ENCODE measurements at places on chromosomes 3 and 15. TPM values are rescaled to one million over a fixed set of nuclear protein-coding genes. Genes with fewer than 3 reads are reported as not detected.

DNA sequence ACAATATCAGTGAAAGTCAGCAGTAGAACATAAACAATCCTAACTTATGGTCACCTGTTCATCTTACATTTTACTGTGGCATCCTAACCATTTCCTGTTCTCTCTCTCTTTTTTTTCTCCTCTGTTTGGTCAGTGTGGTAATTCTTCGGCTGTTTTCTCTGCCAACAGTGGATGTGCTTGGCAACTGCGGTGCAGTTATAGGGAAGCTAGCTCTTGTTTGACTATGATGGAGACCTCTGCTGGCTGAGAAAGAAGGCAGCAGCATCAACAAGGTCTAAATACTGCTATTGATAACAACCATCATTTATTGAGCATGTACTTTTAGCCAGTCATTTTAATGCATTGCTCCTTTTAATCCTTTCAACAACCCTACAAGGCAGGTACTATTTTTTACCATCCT, 723 bp upstream of the DRD3 start:
- no peak overlapping the region for H3K4me3 ChIP-seq
- peaks cover 4% of the 10 kb centered on the region for H3K4me1 ChIP-seq
- peak; percentile 45 for DNase-seq
- H3K27ac ChIP-seq = no peak overlapping the region
- peaks cover 29% of the 10 kb centered on the region for H3K27me3 ChIP-seq
- H3K36me3 ChIP-seq = no peaks in the 10 kb centered on the region

- H3K27ac ChIP-seq = no peak overlapping the region
- no peaks in the 10 kb centered on the region for H3K4me1 ChIP-seq
- no peak for DNase-seq
These were observed 144.6 kb downstream of the DUT start for GRCh38 chr15:48475600-48476395.

DNA sequence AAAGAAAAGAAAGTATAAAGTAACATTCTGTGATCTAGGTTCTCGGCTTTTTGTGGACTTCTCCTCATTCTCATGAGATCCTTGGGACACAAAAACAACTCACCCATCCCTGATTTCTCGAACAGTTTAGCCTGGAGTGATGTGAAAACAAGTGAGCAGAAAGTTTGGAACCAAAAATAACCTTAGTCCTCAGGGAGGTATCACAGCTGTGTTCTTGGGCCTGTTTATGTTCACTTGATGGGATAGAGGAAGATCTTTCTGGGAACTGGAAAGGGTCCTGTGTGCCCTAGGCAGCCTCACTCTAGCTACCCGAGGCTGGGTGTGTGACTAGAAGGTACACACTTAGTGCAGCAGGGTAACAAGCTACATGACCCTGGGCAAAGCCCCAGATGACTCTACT, 308.8 kb upstream of the PDZRN3 start:
- no peak overlapping the region for H3K27ac ChIP-seq
- H3K27me3 ChIP-seq = no peaks in the 10 kb centered on the region
- H3K36me3 ChIP-seq = no peaks in the 10 kb centered on the region
- no peaks in the 10 kb centered on the region for H3K4me1 ChIP-seq
- H3K4me3 ChIP-seq = no peak overlapping the region
- no peak for DNase-seq

GRCh38 chr3:84836961-84837360, 121.8 kb upstream of the CADM2 start:
- no peak overlapping the region for H3K27ac ChIP-seq
- no peaks in the 10 kb centered on the region for H3K27me3 ChIP-seq
- H3K4me1 ChIP-seq = no peaks in the 10 kb centered on the region

GRCh38 chr3:48456456-48456855, 9.9 kb downstream of the ATRIP start:
- H3K36me3 ChIP-seq = peaks cover 41% of the 10 kb centered on the region
- H3K4me3 ChIP-seq = no peak overlapping the region
- DNase-seq = no peak
- no peaks in the 10 kb centered on the region for H3K27me3 ChIP-seq
- H3K4me1 ChIP-seq = peaks cover 14% of the 10 kb centered on the region
- H3K27ac ChIP-seq = no peak overlapping the region

GRCh38 chr3:64144241-64144900, 80.9 kb downstream of the PRICKLE2 start:
- H3K4me1 ChIP-seq = no peaks in the 10 kb centered on the region
- H3K27ac ChIP-seq = no peak overlapping the region
- H3K36me3 ChIP-seq = no peaks in the 10 kb centered on the region
- no peaks in the 10 kb centered on the region for H3K27me3 ChIP-seq
- DNase-seq = no peak
- H3K4me3 ChIP-seq = no peak overlapping the region

GRCh38 chr3:38907426-38907825, 91.4 kb upstream of the SCN10A start:
- no peak overlapping the region for H3K27ac ChIP-seq
- no peaks in the 10 kb centered on the region for H3K36me3 ChIP-seq
- H3K27me3 ChIP-seq = no peaks in the 10 kb centered on the region

DNA sequence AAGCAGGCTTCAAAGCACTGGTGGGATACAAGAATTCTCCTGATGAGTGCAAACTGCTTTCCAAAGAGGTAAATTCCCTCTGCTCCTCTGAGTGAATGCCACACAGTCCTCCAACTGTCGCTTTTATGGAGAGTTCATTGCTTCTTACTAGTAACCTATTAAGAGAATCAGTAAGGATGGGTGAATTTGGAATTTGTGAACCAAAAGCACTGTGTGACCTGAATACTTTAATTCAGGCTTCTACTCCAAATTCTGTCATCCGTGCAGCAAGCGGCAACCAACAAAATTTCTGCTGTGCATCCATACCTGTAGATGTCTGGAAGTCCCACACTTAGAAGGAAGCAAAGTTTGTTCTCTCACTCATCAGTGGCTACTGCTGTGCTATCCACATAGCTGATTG, 66.7 kb upstream of the SNRK start:
- H3K27ac ChIP-seq = no peak overlapping the region
- H3K36me3 ChIP-seq = no peaks in the 10 kb centered on the region
- no peaks in the 10 kb centered on the region for H3K27me3 ChIP-seq
- no peak for DNase-seq

DNA sequence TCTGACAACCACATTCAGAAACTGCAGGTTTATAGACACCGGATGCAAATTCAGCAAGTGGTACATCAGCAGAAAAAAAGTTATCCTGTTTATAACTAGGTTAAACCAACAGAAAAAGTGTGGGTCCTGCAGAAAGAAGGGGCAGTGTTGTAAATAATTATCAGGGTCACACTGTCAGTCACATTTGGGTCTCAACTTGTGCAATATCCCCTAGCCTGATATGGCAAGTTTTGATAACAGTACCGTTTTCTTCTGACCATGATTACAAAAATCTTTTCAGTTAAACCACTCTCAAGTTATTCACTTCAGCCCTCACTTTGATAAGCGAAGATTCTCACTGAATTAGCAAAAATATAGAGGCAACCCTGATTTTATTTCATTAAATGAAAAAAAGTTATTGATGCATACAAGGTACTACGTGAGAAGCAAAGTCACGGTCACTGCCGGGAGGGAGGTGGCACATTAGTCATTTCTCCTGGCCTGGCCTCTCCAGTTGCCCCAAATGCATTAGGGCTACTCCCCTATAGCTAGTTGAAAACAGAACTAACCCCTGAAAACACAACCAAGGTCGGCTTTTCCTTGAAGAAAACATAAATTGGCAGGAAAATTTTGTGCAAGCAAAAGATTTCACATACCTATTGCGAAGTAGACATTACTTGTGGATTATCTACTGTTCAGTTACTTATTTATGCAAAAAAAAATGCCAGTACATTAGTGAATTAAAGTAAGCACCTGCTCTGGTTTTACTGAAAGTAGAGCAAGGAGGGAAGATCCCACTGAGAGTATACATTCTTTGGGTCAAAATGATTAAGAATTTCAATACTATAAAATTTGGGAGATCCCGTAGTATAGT, 28.6 kb downstream of the IL5RA start:
- H3K4me3 ChIP-seq = no peak overlapping the region
- no peak overlapping the region for H3K27ac ChIP-seq
- no peaks in the 10 kb centered on the region for H3K4me1 ChIP-seq
- no peaks in the 10 kb centered on the region for H3K36me3 ChIP-seq
- no peak for DNase-seq

GRCh38 chr15:74517096-74517495, 23.9 kb upstream of the ARID3B start:
- H3K4me1 ChIP-seq = peaks cover 8% of the 10 kb centered on the region
- no peaks in the 10 kb centered on the region for H3K27me3 ChIP-seq
- DNase-seq = no peak
- H3K4me3 ChIP-seq = no peak overlapping the region

GRCh38 chr3:185825006-185825638, at the start of gene IGF2BP2:
IGF2BP2 (minus strand) TSS chr3:185825042; CDS start chr3:185824960, 82 bp downstream.
- peak; percentile 55 for DNase-seq
- H3K27ac ChIP-seq = no peak within 1 kb of the TSS
- peak within 1 kb of the TSS; percentile 74 for H3K4me3 ChIP-seq

DNA sequence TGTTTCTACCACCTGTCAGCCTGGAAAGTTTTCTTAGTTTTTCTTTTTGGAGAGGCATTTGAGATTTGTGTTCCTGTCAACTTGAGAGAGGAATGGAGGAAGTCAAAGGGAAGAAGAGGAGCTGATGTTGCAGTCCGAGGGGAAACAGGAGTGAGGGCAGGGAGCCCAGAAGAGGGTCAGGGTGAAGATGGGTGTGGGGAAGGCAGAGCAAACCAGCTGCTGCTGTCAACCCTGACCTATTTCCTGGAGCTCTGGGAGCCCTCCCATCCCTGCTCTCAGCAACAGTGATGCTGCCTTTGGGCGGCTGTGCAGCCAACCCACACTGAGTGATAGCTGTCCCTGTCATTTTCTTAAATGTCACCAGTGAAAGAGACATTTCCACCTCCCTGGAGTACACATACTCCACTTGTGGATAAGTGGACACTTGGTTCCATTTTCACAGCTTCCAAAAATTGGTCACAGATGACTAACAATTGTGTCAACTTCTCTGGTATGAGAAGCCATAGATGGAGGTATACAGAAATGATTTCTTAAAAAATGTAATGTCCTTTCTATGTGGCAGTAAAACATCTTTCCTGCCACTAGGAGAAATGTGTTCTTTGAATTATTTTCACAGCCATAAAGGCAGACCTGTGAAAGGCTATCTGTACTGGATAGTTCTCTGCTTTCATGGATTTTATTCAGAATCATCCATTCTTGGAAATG, 556.3 kb upstream of the TBL1XR1 start:
- H3K4me1 ChIP-seq = no peaks in the 10 kb centered on the region
- no peak for DNase-seq
- no peak overlapping the region for H3K27ac ChIP-seq
- H3K4me3 ChIP-seq = no peak overlapping the region
- H3K36me3 ChIP-seq = peaks cover 4% of the 10 kb centered on the region

GRCh38 chr3:107116251-107116650, 261.0 kb upstream of the CCDC54 start:
- no peak overlapping the region for H3K27ac ChIP-seq
- DNase-seq = no peak
- H3K27me3 ChIP-seq = peaks cover 6% of the 10 kb centered on the region
- H3K4me3 ChIP-seq = no peak overlapping the region

DNA sequence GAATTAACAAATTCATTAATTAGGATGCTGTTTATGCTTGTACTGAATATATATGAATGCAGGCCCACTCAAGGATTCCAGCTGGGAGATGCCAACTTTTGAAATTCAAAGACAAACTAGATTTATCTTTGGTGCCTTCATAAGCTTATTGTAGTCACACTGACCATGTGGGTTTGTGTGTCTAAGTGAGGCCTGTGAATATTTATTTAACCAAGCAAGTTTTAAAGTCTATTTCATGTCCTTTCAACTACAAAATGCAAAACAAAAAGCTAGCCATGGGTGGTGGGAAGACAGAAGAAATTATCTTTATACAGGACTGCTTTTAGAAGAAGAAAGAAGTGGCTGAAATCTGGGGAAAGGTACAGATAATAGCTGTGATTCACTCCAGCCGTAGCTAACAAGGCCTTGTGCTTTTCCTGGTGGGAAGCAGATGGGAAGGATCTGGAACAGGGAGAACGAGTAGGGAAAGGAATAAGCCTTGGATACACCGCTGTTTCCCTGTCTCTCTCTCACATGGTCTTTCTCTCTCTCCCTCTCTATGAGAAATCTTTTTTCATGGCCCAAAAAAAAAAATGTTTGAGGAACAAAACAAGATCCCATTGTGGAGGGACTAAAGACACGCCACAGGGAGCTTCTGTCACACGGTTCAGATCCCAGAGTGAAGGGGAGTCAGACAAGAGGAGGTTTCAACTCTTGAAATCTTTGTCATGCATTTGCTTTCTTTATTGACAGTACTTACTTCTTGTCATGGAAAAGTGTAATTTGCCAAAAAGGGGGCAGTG, 225.5 kb downstream of the RORA start:
- H3K27me3 ChIP-seq = peaks cover 36% of the 10 kb centered on the region
- no peaks in the 10 kb centered on the region for H3K36me3 ChIP-seq
- H3K4me3 ChIP-seq = no peak overlapping the region
- H3K27ac ChIP-seq = no peak overlapping the region
- H3K4me1 ChIP-seq = no peaks in the 10 kb centered on the region

DNA sequence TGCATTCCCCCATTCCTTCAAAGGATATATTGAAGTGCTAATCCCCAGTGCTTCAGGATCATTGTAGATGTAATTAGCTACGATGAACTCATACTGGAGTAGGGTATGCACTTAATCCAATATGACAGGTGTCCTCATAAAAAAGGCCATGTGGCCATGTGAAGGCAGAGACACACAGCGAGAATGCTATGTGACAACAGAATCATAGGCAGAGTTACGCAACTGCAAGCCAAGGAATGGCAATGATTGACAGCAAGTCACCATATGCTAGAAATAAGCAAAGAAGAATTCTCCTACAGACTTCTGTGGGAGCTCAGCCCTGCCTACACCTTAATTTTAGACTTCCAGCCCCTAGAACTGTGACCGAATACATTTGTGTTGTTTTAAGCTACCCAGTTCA, 875.6 kb upstream of the ROBO1 start:
- no peaks in the 10 kb centered on the region for H3K36me3 ChIP-seq
- no peaks in the 10 kb centered on the region for H3K4me1 ChIP-seq
- no peaks in the 10 kb centered on the region for H3K27me3 ChIP-seq
- no peak for DNase-seq
- H3K27ac ChIP-seq = no peak overlapping the region

- H3K4me1 ChIP-seq = peaks cover 2% of the 10 kb centered on the region
- no peak overlapping the region for H3K4me3 ChIP-seq
- peaks cover 45% of the 10 kb centered on the region for H3K27me3 ChIP-seq
- H3K36me3 ChIP-seq = no peaks in the 10 kb centered on the region
- peak; percentile 61 for DNase-seq
These were observed 188.7 kb upstream of the LINGO1 start for GRCh38 chr15:77821188-77821958.

DNA sequence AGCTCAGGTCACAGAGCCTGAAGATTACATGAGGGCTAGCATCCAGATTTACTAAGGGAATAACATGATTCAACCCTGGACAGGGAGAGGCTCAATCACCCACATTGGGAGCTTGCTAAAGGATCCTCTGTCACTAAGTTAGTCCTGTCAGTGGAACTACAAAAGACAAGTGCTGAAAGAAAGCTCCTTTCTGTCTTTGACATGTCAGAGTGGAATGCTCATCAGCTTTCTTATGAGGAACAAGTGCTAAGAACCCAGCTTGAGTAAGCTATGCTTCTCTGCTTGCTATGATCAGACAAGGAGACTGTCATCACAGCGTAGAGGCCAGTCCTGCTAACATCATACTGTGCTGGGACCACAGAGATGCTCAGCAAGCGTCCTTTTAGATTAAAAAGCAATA, 74.5 kb downstream of the MB21D2 start:
- H3K27ac ChIP-seq = no peak overlapping the region
- peaks cover 6% of the 10 kb centered on the region for H3K4me1 ChIP-seq

TCAIM gene
- 13.7 TPM for total RNA-seq

GOLGA6L24 gene
- not detected for total RNA-seq

PARP3 gene
- 19.0 TPM for total RNA-seq

GP5 gene
- 0.53 TPM for total RNA-seq

ZNF860 gene
- total RNA-seq = not detected

TGM5 gene
- total RNA-seq = 0.91 TPM

SKOR1 gene
- total RNA-seq = 0.19 TPM

NPAP1 gene
- total RNA-seq = not detected

LDHAL6B gene
- total RNA-seq = not detected
